ENCODE measurements at places on chromosomes 7 and 10.

- no peak for DNase-seq
Measured at GRCh38 chr7:133491846-133492652, 239.2 kb downstream of the EXOC4 start.

GRCh38 chr7:11540271-11540761 is 291.7 kb downstream of the THSD7A start:
- DNase-seq: no peak

DNA sequence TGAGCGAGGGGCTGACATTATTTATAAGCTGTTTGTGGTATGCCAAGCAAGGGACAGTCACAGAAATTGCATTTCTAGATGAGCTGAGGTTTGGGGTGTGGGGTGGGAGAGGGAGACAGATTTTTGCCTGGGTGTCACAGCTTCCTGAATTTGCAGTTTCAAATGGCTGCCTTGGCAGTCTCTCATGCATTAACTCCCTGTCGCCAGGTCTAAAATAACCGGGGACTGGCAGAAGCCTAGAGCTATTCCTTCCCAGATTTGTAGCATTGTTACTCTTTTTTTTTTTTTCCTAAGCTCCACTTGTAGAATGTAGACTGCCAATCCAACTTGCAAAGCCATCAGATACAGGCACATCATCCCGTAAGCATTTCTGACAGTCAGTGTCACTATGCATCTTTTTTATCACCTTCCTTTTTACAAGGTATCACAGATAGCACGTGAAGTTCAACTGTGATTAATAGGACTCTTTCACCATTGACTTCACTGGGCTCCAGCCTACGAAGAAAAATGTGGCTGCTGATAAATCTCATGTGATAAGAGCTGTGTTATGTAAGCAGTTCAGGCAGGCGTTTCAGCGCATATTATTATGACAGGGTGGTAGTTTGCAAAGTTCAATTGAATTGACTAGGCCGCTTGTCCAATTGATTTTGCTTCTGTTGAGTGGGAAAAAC is 130.7 kb upstream of the CELF2 start:
- DNase-seq: no peak

DNA sequence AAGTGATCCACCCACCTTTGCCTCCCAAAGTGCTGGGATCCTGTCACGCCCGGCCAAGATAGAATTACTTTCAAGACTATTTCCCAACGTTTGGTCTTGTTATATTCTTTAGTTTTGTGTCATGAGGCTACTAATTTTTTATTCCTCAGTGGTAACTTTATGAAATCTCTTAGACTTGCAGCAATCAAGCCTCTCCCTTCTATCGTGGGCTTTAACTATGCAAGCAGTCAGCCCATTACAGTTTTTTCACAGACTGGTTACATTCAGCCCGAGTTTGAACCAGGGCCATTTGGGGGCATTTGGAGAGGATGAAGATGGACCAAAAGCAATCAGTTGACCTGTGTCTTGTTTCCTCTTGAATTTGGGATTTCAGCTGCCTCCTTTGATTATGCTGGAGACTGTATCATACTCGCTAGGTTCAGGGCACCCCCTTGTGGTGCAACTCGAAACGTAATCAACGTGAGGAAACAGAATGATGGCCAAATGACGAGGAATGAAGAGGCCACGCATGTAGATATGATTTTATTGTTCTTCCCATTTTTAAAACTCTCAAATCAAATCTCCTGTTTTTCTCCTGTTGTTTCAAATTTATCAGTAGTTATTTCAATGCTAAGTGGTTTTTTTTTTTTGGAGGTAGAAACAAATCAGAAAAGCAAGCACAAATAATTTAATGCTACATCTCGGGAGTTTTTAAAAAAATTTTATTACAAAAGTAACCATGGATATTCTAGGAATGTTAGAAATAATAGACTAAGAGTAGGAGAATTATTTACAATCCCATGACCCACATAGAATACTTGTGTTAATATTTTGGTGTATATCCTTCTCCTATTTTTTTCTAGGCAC is 151.6 kb downstream of the KIAA1217 start:
- DNase-seq: peak; percentile 47

All from pancreas (tissue), 10 donors.